ENCODE measurements at places on chromosomes 5 and 9.

DNA sequence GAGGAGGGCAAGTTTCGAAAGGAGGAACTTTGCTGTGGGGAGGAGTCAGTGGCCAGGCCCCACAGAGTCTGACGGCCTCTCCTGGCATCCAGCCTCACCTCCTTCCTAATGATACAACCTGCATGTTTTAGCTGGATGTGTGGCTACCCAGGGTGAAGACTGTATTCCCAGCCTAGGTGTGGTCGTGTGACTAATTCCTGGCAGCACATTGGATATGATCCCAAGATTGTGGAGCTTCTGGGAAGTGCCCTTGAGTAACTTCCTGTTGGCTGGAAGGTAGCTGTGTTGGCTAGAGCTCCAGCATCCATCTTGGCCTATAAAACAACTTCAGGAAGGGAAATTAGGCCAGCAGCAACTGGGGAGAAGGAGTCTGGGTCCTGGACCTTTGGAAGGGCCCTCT, 19.0 kb upstream of the LPCAT1 start:
- DNase-seq = no peak

GRCh38 chr9:89330513-89330912, 12.2 kb downstream of the SECISBP2 start:
- no peak for DNase-seq

- no peak for DNase-seq
Measured at GRCh38 chr5:55608595-55609349, 74.0 kb upstream of the PLPP1 start.

GRCh38 chr5:67202828-67203227, 6.2 kb upstream of the CD180 start:
- DNase-seq = no peak

DNA sequence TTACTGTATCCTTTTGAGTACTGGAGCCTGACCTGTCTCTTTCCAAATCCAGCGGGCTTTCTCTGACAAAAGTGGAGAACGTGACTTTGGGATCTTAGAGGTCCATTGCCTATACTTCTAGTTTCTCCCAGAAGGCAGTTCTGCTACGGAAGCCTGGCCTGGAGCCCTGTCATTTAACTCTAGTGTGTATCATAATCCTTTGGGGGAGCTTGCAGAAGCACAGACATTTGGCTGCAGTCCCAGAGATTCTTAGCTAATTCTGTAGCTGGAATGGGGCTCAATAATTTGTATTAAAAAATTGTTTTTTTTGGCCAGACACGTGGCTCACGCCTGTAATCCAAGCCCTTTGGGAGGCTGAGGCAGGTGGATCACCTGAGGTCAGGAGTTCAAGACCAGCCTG, 3.0 kb downstream of the HARS2 start:
- DNase-seq = no peak

DNA sequence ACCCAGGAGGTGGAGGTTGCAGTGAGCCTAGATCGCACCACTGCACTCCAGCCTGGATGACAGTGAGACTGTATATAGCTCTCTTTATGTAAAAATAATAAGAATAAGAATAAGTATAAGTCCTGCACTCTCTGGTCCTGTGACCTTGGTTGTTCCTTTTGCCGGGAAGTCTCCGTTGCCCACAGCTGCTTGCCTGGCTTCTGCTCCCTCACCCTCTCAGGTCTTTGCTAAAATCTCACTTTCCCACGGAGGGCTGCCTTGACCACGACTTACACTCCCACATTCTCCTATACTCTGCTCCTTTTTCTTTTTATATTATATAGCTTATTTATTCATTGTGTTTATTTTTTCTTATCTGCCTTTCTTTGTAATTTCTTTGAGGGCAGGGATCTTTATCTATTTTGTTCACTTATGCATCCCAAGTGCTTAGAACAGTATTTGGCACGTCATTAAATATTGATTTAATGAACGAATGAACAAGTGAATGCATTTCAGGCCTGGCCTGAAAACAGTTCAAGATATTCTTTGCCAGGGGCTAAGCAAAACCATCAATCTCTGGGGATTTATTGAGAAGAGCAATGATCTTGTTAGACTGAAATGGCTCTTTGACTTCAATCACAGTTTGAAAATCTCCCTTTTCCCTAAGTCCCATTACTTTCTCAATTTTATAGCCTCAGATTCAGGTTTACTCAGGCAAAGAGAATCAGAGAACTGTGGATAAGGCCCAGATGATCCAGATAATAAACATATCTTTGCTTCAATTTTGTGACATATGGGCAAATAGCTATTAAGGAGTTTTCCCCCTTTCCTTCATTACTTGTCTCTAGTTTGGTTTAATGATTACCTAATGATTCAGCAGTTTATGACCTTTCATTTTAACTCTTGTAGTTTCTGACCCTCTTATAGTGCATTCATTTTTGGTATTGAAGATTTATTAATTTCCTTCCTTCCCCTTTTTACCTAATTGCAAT, 60.8 kb upstream of the TMC1 start:
- DNase-seq = no peak

- peak; percentile 60 for DNase-seq
Measured at GRCh38 chr5:134527156-134527960, 1.9 kb downstream of the JADE2 start.

DNA sequence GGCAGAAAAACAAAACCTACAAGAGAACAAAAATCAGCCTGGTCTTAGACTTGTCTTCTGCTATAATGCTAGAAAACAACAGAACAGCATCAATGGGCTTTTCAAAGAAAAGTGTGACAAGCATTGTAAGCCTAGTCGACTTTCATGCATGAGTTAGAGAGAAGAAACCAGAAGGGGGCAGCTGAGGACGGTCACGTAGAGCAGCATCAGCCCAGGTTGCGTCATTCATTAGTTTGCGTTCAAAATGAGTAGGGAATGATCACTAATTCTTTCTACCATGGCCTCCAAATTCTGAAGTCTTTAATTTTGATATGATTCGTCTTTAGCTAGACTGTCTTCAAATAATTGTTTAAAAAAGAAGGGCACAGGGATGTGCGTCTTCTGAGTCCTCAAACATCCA, 4.7 kb upstream of the ISCA1 start:
- no peak for DNase-seq

GRCh38 chr5:141521244-141521781, 32.4 kb downstream of the PCDHGC5 start:
- DNase-seq = no peak

GRCh38 chr5:116380621-116381020, 194.0 kb downstream of the SEMA6A start:
- DNase-seq = no peak
